ENCODE measurements at places on chromosomes 3 and 15.

DNA sequence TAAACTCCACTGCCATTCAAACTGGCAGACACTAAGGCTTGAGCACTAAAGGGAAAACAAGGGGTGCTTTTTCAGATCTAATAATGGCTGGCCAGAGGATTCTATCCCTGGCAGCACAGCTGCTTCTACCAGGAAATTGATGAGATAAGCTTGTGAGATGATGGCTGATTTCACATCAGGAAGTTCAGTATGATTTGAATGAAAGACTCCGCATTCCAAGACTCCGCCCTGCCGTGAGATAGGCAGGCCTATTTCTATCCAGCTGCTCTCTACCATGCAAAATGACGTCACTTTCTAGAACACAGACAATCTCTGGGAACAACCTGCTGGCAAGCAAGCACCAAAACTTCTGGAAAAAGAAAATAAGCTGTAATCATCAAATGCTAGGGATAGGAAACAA lies 171.8 kb downstream of the WDR76 start:
- peak; percentile 68 for DNase-seq

DNA sequence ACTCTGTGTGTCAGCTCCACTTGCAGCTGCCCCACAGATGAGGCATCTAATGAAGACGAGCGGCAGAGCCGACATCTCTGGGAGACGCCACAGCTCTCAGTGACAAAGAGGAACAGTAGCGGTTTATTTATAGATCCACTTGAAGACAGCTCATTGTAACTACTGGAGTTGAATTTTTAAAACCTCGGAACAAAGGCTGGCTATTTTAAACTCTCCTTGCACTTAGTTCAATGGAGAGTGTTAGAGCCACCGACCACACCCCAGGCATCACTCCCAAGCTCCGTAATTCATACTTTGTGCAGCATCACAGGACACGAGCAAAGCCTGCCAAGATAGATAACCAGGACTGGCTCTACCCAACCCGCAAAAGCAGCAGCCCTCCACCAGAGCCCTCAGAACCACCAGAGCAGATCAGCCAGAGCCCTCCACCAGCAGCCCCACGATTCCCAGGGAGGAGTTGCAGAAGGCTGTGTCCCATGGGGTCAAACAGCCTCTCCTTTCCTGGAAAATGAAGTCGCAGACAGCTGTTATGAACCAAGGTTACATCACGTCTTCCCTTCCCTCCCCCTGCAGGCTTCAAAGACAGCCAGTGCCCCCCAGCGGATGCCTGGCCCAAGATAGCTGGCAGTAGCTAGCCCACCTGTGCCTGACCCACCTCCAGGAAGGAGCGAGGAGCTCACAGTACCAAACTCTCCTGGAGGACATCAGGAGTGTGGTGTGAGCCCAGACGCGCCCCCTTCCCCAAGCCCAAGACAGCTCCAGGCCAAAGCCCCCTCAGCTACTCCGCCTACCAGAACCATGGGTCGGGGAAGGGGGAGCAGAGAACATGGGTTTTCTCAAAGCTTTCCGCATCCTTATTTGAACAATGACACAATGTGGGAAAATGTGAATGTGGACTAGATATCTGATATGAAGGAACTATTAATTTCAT lies 45.7 kb downstream of the POC1A start:
- peak; percentile 63 for DNase-seq

DNA sequence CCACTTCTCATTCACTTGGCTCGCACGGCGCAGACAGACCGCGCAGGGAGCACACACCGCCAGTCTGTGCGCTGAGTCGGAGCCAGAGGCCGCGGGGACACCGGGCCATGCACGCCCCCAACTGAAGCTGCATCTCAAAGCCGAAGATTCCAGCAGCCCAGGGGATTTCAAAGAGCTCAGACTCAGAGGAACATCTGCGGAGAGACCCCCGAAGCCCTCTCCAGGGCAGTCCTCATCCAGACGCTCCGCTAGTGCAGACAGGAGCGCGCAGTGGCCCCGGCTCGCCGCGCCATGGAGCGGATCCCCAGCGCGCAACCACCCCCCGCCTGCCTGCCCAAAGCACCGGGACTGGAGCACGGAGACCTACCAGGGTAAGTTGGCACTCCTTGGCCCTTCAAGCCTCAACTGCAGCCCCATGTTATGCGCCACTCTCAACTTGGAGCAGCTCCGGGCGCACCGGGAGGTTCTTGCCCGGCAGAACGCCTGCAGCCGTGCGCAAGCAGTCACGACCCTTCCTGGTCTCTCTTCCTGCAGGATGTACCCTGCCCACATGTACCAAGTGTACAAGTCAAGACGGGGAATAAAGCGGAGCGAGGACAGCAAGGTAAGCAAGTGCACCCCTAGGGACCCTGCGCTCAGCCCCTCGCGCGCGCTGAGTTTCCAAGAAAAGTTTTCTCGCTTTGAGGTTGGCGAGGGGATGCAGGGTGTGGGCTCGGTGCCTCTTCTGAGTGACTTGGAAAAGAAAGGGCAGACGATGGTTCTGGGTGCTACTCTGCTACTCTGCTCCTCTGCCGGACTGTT lies at the start of gene BHLHE40:
BHLHE40 (plus strand) TSS at position 10 of the 801 bp plus-strand sequence; CDS start at position 292, 282 bp downstream.
- DNase-seq: no peak

- no peak for DNase-seq
Observed at GRCh38 chr15:39778021-39778420, 4.6 kb downstream of the FSIP1 start.

DNA sequence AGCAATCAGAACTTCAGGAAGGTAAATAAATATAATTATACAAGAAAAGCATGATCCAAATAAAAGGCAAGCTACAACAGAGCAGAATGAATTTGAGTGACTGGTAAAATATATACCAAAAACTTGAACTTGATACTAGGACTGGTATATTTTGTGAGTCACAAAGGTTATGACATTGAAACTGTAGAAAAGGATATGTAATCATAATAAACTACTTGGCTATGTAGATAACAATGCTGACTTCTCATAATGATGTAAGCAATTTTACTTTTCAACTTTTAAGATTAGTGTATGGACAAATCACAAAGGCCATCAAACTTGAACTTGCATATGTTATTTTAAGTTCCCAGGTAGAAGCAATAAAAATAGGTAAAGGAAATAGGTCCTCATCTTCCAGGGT lies 384.5 kb upstream of the NECTIN3 start:
- no peak for DNase-seq
